ENCODE measurements at places on chromosomes 3 and 15. TPM values are rescaled to one million over a fixed set of nuclear protein-coding genes. Genes with fewer than 3 reads are reported as not detected.

ROPN1 gene
- total RNA-seq: not detected

TM4SF1 gene
- not detected for total RNA-seq

CYP1A2 gene
- total RNA-seq: not detected

ZNF385D gene
- total RNA-seq: 42.9 TPM

HEG1 gene
- total RNA-seq: 32.7 TPM

CASR gene
- not detected for total RNA-seq

P2RY14 gene
- not detected for total RNA-seq

TUSC7 gene
- not detected for total RNA-seq

ARGFX gene
- total RNA-seq: not detected

ITIH1 gene
- not detected for total RNA-seq

- no peak for DNase-seq
These were observed 47.2 kb downstream of the TMEM212 start for GRCh38 chr3:171890398-171890797.

- no peak for DNase-seq
These were observed 15.0 kb downstream of the TIGIT start for GRCh38 chr3:114308830-114309229.

DNA sequence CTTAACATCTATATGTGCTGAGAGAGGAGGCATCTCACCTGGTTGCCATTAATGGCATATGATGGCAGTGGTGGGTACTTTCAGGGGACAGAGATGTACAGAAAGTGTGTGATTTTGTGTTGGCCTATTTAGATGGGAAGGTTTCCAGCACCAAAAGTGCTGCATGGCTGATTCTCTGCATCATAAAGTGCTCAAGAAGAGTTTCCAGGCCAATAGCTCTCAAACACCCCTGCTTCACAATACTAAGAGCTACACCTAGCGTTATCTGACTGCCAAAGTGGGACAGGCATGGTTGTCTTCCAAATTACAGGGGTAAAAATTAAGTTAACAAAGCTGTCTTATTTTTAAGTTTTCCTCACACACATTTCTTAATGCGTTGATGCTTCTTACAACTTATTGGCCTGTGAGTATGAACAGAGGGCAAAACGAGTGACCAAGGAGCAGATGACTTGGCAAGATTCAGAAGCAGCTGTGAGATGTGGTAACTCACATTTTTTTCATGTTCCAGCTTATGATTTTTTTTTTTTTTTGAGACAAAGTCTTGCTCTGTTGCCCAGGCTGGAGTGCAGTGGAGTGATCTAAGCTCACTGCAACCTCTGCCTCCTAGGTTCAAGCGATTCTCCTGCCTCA is 41.4 kb upstream of the VEPH1 start:
- DNase-seq: no peak

GRCh38 chr15:33179874-33180273 is 14.6 kb downstream of the FMN1 start:
- no peak for DNase-seq

DNA sequence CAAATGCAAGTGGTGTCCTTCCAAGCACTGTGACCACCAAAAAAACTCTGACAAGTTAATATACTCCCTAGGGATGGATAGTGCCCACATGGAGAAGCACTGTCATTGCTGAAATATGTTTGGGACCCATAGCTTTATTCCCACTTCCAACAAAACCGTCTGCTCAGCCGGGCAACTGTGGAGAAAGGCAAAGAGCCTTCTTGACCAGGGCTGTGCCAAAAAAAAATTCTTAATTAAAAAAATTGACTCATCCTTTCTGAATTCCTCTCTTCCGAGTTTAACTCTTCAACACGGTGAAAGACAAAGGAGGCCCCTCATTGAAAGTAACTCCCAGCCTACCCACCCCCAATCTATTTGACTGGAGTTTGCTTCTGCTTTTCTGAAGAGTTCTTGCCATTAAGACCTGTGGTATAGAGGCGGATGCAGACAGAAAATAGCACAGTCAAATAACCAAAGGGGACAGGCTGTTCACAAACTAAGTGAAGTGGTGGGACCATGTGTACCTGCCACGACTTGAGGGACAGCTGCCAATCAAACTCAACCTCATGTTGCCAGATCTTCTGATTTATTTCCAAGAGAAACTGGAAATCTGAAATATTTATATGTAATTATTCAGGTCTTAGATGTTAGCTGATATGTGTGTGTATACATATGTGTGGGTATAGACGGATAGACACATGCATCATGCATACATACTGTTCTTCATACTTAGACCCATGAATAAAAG is 135.4 kb upstream of the PFN2 start:
- DNase-seq: no peak

DNA sequence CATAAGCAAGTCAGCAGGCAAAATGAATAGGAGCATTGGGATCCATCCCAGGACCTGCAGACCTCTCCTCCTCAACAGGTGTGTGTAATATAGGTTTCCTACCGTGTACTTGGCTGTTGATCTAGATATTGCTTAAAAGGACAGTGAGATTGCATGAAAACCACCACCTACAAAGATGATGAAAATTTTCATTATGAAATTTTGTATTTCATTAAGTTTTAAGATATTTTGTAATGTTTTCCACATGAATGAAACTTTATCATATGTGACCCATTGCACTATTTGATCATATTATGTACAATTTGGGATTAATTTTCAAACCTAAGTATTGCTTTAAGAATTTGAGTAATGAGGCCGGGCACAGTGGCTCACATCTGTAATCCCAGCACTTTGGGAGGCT is 94.3 kb upstream of the TRPM1 start:
- no peak for DNase-seq

DNA sequence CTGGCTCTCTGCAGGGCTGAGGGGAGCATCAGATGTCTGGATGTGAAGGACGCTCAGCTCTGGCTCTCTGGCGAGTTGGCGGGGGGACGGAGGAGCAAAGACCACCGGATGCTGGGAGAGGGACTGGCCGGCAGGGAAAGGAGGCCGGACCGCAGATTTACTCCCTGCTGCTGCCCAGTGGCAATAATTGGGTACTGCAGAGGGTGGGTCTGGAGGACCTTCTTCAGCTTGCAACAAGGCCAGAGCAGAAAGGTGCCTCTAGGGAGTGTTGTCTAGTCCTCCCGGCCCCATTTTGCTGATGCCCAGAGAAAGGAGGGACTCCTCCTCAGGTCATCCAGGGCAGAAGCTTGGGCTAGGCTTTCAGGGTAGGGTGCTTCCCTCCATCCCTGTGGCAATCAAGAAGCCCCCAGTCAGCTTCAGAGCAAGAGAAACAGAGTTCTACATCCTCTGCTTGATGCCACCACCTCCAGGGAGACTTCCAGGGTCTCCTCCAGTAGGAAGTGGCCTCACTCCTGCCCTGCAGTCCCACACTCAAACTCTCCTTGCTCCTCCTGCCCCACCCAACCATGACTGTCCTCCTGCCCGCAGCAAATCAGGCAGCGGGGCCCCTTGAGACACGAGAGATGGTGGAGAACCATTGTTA is 20.3 kb upstream of the CSPG4 start:
- DNase-seq: peak; percentile 91

DNA sequence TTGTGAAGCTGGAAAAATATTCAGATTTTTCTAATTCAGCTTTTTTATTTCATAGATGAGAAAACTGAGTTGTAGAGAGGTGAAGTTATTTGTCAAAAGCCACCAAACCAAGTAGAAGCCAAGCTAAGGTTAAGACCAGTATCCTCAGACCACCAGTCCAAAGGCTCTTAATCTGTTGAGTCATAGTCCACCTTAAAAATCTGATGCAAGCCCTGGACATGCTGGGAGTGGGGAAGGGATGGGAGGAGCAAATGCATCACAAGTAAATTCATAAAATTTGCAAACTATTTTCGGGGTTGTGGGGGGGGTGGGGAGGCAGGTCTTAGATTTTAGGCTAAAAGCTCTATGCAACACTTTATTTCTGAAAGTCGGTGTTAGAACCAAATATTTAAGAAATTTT is 307.7 kb upstream of the SEMA6D start:
- DNase-seq: no peak

GRCh38 chr15:43107751-43108150 is 1.9 kb upstream of the UBR1 start:
- no peak for DNase-seq

GRCh38 chr3:14543446-14543845 is 3.3 kb upstream of the GRIP2 start:
- DNase-seq: no peak

- no peak for DNase-seq
These were observed 4.5 kb downstream of the CHRD start for GRCh38 chr3:184384342-184384741.

DNA sequence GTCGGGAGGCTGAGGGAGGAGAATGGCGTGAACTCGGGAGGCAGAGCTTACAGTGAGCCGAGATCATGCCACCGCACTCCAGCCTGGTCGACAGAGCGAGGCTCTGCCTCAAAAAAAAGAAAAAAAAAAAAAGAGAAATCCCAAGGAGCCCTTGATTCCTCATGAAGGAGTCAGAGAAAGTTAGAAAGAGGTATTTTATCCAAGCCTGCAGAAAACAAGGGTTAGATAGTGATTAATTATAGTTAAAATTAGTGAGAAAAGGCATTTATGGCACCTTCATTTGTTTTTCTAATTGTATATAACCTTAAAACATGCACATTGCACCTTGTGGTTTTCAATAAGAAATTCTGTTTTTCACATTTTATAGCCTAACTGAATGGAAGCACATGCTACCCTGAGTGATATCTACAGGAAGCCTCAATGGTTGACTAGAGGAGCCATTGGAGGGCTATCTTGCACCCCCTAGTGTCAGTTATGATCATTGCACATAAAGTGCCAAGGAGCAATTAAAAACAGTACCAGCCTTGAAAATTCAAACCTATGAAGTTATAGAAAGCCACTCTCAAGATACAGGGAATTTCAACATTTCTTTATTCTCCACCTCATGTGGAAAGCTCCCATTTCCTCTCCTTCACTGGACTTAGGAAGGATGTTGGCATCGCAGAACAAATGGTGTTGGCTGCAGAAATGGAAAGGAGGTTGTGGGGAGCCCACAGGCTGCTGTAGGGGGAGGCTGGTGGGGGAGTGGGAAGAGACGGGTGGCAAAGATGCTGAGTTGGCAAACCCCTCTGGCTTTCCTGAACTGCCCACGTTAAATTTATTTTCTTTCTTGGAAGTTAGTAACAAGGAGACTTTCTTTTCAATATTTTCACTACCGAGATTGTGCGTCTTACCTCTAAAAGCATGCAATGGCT is 48.5 kb downstream of the ITGA11 start:
- no peak for DNase-seq

GRCh38 chr3:99549957-99550603 is 88.3 kb upstream of the COL8A1 start:
- DNase-seq: no peak

GRCh38 chr3:156311431-156311830 is 191.1 kb downstream of the KCNAB1 start:
- no peak for DNase-seq

DNA sequence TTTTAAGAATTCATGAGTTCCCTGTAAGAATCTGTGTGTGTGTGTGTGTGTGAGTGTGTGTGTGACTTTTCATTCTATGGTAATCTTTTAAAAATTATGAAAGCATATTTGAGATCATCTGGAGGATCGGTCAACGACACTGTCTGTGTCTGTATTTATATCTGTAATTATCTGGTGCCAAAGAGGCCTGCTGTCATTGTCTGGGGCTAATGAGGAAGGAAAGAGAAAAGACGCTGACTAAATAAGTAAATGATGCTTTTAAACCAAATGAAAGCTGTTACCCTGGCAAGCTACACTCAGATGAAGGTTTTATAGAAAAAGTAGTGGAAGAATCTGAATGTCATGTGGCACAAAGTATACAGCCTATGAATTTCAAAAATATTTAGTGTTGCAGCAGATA is 439.8 kb downstream of the RBMS3 start:
- DNase-seq: no peak

DNA sequence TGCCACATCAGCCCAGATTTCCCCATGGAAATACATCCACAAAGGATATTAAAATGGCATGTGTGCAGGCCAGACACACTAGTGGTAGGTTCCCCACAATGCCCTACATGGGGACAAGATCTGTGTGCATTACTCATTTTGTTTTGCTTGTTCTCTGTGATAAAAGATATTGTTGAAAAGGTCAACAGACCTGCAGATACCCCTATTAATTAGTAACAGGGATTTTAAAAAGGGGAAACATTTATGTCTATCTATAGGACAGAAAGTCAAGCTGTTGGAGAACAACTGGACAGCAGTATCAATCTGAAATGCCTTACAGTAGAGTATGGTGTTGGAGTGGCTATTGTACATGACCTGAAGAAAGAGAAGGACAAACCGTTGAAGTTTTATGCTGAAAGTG is 596.0 kb upstream of the GRM7 start:
- no peak for DNase-seq

DNA sequence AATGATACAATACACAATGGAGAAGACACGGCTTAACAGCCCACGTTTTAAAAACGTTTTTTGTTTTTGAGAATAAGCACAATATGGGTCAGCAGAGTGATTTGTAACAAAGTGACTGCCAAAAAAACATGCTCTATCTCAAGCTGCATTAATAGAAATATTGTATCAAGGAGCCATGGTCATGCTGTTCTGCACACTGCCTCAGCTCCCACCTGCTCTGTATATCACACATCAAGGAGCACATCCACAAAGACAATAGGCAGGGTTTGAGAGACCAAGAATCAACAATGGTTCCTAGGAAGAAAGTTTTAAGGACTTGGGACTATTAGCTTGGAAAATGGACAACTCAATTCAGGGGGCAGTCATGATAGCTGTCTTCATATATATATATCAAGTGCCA is 6.3 kb upstream of the BBX start:
- no peak for DNase-seq

- DNase-seq: no peak
These were observed 352.1 kb upstream of the CFAP20DC start for GRCh38 chr3:59401924-59402323.

GRCh38 chr15:95919460-95919859 is 411.0 kb upstream of the NR2F2 start:
- no peak for DNase-seq

- DNase-seq: no peak
These were observed 509.5 kb downstream of the NTRK3 start for GRCh38 chr15:87747087-87747486.

DNA sequence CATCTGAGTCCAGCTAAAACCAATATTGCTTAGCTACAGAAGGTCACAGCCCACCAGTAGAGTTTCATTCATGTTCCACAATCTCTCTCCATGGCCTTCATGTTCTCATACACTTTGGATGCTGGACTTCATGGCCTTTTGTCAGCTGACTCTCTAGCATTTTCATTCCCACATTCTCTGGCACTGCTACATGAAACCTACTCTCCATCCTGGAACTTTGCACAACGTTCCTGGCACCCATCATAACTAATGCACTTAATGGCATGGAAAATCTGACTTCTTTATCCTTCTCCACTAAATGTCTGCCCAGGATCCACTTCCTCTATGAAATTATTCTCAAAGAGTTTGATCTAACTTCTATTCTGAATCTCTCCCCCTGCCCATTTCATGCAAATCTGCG is 56.9 kb downstream of the SLC9A9 start:
- no peak for DNase-seq

DNA sequence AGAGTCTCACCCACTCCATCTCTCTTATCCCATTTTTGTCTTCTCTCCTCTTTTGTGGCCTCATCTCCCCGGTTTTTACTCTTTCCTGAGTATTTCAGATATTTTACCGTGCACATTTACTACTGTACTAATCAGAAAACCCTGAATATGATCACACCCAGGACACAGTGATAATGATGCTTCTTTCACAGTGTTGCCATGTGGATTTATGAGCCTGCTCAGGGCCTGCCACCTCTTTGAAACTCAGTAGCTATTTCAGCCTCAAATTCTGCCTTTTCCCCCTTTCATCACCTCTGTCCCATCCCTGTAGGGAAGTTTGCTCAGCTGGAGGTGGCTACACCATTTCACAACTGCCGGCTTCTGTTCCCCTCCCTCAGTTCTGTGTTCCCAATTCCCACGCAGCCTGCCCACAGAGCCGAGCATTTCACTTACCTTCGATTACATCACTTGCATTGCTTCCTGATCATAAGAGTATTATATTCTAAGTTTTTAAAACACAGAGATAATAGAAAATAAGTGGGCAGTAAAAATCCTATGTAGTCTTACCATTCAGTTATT is 33.2 kb downstream of the ARNT2 start:
- DNase-seq: no peak

Measured in glutamatergic neuron (in vitro differentiated cells).